ENCODE measurements at places on chromosomes 3 and 15.

- no peak for DNase-seq
Observed at GRCh38 chr3:71395470-71395869, 188.1 kb downstream of the FOXP1 start.

DNA sequence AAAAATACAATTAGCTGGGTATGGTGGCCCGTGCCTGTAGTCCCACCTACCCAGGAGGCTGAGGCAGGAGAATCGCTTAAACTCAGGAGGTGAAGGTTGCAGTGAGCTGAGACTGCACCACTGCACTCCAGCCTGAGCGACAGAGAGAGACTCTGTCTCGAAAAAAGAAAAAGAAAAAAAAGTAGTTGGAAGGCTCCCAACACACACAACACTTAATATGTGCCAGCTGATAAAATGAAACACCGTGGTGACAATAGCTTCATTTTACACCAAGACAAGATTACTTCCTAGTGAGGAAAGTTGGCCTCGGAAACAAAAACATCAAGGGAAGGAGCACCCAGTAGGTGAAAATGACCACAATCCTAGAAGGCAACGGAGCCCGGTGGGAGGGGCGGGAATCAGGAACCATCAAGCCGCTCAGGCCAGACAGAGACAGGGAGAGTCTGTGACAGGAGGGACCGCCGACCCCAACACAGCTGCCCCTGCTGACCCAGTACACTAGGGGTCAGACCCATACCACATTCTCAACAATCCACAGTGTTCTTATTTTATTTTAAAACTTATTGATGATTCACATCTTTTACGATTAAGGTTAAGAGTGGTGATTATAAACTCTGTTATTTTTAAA lies 54.5 kb upstream of the OCA2 start:
- no peak for DNase-seq

DNA sequence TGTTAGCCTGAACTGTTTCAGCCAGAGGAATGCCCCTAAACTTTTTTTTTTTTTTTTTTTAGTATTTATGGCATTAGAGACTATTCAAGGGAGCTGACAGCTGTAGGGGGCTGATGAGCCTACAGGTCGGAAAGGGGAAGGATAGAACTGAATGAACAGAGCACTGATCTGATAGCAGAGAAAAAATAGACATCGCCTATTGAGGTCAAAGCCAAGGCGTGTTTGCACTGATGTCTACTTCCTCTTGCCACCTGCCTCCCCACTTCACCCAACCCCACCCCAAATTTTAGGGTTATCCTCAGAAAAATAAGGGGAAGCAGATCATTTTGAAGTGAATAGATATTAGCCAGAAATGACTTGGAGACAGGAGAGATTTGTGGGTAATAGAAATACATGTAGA lies 3.0 kb upstream of the ZMAT3 start:
- DNase-seq: no peak

GRCh38 chr15:51267703-51268083 lies 70.7 kb downstream of the CYP19A1 start:
- DNase-seq: no peak

- DNase-seq: no peak
Observed at GRCh38 chr3:105944276-105944675, 75.5 kb upstream of the CBLB start.

GRCh38 chr15:90572893-90573292 lies 43.2 kb downstream of the CRTC3 start:
- no peak for DNase-seq

DNA sequence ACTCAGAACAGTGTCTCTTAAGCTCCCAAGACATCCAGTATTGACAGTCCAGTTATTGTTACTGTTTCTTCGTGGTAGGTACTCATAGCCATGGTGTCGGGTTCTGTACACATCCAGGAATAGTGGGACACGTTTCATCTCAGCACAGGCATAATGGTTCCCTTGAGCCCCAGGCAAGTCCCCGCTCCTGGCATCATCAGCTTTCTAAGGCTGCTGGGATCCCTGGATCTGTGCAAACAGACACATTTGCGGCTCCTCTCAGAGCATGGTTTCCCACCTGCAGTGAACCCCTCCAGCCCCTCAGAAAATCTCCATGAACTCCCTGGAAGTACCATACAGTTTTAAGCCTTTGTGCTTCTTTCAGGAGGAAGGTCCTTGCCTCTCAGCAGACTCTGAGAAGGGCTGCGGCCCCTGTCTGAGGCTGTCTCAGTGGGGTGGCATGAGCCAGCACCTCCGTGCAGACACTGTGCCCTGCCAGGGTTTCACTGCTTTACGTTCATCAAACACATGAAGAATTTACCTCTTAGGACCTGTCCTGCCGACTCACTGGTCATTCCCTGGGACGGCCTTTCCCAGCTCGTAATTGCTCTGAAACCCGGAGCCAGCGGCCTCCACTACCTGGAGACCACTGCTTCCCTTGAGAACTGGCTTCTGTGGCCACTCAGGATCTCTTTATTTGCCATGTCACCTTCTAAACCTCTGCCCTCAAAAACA lies 124.9 kb downstream of the LRRK1 start:
- peak; percentile 40 for DNase-seq

- DNase-seq: no peak
Observed at GRCh38 chr3:187906920-187907319, 161.7 kb upstream of the BCL6 start.

- no peak for DNase-seq
Observed at GRCh38 chr3:16372362-16373292, 107.6 kb downstream of the OXNAD1 start.
